Right kidney (tissue), 9 donors: ENCODE measurements at places on chromosomes 13 and 19.

GRCh38 chr19:3573162-3573857, 566 bp downstream of the HMG20B start:
- peak; percentile 69 for DNase-seq

DNA sequence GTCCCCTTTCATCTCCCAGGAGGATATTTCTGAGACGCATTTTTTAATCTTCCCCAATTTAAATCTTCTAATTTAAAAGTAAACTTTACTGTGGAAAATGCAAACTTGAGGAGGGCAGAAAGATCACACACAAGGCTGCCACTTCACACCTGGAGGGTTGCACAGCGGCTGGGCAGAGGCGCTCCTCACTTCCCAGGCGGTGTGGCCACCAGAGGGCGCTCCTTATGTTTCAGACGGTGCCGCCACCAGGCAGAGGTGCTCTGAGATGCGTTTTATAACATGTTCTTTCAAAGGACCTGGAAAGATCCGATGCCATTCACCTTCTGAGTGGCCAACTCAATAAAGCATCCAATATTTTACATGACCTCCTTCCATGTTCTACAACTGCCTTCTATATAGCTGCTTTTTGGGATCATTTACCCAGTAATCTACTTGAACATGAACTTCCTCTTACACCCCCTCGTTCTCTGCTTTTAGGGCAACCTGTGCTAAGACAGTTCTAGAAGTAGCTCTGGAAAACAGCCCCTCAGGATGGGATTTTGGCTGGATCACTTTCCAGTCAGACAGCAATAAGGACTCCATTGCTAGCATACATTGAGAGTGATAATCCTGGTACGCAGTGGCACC, 14.8 kb upstream of the MTUS2 start:
- no peak for DNase-seq

GRCh38 chr19:5578097-5578846, 10.5 kb upstream of the TINCR start:
- peak; percentile 68 for DNase-seq

- no peak for DNase-seq
These were observed 18.8 kb downstream of the UBE2L5 start for GRCh38 chr13:30440910-30441703.

DNA sequence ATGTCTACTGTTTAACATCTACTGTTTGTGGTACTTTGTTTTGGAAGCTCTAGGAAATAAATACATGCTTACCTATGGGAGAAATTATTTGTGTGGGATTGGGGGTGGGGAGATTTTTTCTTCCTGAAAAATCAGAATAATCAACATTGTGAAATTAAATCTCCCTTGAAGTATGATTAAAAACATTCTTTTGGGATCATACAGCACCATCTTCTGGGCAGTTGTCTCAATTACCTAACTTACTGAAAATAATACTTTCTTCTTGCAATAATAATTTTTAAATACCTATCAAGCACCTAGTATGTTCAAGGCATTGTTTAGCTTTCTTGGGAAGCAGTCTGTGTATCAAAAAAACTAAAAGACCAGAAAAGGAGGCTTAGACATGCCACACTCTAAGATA, 576.5 kb upstream of the ARGLU1 start:
- no peak for DNase-seq

- no peak for DNase-seq
These were observed 584 bp downstream of the SMG9 start for GRCh38 chr19:43754253-43754502.

- DNase-seq: no peak
These were observed 1.9 kb upstream of the VASP start for GRCh38 chr19:45505151-45505995.

DNA sequence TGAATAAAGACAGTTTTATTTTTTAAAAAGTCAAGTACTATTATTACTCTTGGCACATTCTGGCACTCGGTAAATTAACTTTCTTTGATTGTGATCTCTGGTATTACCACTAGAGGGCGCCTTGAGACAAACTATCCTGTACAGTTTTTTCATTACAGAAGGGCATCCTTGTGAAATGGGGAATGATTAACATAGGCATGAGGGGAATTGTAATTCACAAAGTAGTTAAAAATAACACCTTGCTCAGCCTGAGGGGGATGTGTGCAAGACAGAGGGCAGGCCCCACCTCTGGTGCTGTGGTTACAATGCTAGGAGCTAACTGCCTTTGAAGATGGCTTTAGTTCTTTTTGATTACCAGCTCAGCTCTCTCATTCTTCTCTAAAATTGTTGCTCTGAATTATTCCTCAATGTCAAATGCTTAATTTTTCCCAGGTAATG, 24.2 kb upstream of the C1QTNF9B start:
- no peak for DNase-seq

GRCh38 chr19:30314805-30315155, 57.4 kb upstream of the ZNF536 start:
- no peak for DNase-seq

DNA sequence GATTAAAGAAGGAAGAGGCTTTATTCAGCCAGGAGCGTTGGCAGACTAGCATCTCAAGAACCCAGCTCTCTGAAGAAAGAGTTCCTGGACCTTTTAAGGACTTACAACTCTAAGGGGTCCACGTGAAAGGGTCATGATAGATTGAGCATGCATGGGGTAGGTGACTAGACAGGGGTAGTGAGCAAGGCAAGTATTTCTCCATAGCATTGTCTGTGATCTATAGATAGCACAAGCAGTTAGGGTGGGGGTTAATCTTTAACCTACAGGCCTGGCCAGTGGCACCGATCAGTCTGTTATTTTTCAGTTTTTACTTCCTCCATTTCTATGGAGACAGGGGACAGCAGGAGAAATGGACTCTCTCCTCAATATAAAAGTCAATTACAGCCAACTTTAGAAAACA, 983.7 kb downstream of the SLITRK1 start:
- no peak for DNase-seq

GRCh38 chr19:5369962-5370367, 29.4 kb upstream of the PTPRS start:
- no peak for DNase-seq

GRCh38 chr19:10416083-10416379, 4.3 kb upstream of the PDE4A start:
- no peak for DNase-seq

- no peak for DNase-seq
These were observed 16.7 kb upstream of the CRTC1 start for GRCh38 chr19:18666784-18667183.

DNA sequence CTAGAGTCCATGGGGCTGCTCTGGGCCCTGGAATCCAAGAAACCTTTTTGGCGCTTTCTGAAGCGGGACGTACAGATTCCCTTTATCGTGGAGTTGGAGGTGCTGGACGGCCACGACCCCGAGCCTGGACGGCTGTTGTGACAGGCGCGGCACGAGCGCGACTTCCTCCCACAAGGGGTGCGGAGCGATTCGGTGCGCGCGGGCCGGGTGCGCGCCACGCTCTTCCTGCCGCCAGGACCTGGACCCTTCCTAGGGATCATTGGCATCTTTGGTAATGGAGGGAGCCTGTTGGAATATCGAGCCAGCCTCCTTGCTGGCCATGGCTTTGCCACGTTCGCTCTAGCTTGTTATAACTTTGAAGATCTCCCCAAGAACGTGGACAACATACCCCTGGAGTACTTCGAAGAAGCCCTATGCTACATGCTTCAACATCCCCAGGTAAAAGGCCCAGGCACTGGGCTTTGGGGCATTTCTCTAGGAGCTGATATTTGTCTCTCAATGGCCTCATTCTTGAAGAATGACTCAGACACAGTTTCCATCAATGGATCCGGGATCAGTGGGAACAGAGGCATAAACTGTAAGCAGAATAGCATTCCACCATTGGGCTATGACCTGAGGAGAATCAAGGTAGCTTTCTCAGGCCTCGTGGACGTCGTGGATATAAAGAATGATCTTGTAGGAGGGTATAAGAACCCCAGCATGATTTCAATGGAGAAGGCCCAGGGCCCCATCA, 3.5 kb upstream of the ZFP82 start:
- DNase-seq: peak; percentile 86

DNA sequence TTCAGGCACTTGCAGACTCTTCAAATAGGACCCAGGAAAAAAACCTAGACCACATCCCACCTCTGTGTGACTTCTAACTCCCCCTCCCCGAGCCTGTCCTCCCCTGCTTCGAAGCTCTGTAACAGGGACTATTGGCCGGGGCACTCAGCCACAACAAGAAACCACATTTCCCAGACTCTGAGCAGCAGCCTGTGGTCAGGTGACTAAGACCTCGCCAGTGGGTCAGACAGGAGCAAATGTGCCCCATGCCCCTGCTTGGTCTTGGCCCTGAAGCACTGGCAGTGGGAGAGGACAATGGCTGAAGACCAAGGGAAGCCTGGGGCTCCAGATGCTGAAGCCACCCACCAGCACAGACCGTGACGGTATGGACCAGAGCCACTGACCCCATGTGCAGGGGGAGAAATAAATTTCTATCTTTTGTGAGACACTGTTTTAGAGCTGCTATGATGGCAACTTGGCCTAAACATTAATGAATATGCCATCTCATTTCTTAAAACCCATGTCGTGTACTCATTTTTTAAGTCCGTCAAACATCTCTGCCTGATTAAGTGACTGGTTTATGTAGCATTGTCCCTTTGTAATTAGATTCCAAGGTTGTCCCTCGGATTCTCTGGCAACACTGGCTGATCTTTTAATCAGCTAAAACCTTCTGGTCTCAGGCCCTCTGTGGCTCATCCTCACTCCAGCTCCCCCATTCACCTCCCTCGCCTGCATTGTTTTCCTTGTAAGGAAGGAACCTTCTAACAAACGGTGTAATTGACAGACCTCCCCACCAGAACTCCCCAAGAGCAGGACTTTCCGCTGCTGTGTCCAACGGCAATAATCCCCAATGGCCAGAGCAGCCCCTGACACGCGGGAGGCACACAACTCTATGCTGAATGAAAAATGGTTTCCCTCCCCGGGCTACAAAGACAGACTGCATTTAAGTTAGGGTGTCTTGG, 98.4 kb downstream of the STK24 start:
- DNase-seq: peak; percentile 61

DNA sequence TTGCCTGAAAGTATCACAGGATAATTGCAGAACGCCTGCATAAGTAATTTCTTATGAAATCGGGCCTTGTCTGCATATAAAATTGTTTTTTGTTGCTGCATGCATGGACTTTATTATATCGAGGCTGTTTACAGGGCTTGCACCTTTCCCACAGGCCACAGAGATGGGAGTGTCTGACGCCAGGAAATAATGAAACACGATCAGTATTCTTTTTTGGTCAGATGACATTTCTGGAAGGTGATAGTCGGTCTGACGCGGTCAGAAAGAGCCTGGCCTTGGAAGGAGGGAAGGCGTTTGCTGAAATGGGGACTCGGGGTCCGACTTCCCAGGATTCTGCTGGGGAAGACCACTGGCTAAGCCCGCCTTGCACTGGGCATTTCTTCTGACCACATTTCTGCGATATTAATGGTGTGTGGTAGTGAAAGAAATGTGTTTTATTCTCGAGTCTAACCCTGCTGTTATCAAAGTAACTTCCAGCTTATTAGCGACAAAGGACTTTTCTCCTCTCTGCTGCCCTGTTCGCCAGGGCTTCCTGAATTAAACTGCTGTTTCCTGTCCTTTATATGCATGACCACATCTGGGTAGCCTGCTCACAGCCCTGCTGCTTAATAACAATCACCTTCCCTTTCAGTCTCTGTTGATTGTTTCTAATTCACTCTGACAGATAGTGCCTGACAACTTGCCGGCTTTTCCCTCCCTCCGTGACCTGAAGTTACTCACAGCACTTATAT, 11.6 kb upstream of the ZNF536 start:
- peak; percentile 44 for DNase-seq

DNA sequence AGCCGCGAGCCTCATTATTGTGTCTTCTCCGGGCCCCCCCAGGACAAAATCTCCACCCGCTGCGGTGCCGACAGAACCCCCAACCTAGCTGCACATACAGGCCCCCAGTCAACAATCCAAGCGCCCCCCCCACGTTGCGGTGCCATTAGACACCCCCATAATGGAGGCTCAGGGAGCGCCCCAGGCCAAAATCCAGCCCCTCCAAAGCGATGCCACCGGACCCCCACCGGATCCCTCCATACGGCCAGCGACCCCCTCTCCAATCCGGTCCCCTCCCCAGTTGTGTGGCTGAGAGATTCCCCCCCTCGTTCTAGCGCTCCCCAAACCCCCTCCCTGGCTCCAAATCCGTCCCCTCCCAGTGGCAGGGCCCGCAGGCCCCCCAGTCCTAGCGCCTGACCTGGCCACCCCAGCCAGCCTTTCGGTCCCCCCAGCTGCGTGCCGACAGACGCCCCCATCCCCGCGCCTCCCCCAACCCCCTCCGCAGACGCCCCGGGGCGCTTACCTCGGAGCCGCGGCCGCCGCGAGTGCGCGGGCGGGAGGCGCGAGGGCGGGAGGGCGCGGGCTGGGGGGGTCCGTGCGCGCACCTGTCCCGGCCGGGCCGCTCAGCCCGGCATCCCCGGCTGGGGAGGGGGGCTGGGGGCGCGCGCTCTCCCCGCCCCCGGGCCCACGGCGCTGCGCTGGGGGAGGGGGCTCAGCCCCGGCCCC, 21.6 kb upstream of the SEMA6B start:
- no peak for DNase-seq

GRCh38 chr13:42364613-42365000, 92.7 kb downstream of the AKAP11 start:
- DNase-seq: no peak

DNA sequence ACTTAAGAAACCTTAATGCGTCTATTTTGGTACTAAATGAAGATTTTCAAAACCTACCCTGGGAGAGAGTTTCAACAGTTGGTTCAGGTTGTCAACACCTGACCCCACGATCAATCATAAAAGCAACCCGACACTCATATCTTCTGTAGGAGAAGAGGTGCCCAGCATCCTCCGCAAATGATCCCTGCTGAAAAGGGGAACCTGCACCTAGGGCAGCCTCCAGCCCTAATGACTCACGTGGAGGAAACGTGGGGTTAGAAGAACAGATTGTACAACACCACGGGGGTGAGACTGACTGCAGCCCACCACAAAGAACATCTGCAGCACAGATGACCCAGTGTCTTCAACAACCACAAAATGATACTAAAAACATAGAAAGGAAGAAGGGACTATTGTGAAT, 116.3 kb downstream of the RAB20 start:
- DNase-seq: no peak

DNA sequence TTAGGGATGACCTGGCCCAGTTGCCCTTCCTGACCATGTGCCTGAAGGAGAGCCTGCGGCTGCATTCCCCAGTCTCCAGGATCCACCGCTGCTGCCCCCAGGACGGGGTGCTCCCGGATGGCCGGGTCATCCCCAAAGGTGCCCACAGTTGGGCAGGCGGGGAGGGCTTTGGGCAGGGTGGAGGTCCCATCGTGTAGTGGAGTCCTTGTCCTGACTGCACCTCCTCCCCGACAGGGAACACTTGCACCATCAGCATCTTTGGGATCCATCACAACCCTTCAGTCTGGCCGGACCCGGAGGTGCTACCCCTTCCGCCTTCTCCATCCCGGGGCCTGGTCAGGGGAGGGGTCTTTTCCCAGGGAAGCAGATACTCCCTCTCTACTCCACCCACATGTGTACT, 31.7 kb upstream of the CYP4F8 start:
- DNase-seq: no peak

DNA sequence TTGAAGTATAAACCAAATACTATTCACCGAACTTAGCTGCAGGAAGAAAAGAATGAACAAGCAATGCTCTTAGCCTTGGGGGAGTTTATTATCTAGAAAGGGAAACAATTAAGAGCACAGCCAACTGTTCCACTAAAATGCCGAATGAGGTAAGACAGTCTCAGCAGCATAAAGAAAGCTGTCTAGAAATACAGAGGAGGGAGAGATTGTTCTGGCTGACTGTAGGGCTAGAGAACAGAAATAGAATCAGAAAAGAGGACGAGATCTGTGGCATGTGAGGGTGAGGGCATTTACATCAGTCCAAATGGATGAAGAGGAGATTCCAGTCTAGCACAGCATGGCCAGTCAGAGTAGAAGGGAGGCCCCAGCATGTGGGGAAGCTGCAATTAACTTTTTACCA, 56.8 kb upstream of the TNFRSF19 start:
- no peak for DNase-seq

- no peak for DNase-seq
These were observed 393.8 kb downstream of the TSHZ3 start for GRCh38 chr19:30955112-30956104.
